Fibroblast of gingiva (primary cell): ENCODE measurements at places on chromosomes 2 and 18.

DNA sequence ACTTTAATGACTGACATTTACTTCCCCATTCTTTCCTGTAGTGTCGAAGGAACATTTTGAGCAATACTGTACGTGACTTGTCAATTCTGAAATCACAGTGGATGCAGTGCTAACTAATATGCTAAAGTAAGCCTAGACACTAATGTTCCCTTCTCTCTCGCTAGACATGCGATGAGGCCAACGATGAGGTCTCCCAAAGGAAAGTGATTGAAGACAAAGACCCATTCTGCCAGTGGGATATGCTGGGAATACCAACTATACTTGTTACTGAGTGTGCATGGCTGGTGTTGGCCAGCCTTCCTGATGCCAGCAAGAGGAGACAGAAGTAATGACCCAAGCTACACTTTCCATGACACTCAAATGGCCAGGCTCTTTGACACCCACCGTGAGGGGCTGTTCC is 2.5 kb upstream of the SERPINE2 start:
- no peak for DNase-seq

GRCh38 chr2:231680992-231681852 is 27.1 kb upstream of the PTMA start:
- peak; percentile 89 for DNase-seq

DNA sequence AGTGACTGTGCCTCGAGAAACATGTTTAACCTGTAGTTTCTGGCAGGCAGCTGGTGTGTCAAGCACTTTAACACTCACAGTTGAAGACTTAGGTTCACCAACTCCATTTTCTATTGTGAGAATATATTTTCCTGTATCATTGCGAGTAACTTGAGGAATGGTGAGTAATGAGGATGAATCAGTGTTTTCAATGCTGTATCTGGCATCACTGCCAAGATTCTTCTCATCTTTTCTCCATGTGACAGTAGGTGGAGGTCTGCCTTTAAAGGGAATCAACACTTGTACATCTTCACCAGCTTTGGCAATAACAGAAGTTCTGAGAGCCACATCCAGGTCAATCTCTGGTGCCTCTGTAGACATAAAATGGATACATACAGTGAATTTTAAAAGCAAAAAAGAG is 72.8 kb downstream of the PLEKHA3 start:
- peak; percentile 75 for DNase-seq

- DNase-seq = peak; percentile 86
These were observed 917.6 kb upstream of the ACVR2A start for GRCh38 chr2:146927080-146927711.

DNA sequence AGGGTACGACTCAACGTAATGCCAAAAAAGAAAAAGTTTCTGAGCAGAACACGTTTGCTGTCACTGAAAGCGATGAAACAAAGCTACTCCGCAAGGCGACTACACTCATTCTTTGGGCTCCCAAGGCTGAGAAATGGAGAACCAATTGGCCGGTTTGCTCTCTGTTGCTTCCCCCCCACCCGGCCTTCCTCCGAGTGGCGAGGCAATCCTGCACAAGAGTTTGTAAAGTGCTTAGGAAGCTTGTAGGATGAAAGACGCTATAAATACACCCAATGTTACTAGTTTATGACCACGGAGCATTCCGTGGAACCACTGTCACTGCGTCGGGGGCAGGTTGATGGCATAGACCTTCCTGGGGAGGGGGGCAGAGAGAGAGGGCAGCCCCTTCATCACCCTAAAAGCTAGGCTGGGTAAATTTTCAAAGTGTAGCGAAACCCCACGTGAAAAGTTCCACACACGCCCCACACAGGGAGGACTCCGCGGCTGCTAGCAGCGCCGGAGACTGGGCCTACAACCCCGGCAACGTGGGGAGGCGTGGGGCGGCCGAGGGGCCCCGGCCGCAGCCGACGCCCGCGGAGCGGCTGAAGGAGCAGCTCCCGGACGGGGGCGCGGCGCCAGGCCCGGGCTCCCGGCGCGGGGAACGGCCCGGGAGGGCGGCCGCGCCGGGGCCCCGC is 915 bp downstream of the CUL3 start:
- DNase-seq = peak; percentile 21

DNA sequence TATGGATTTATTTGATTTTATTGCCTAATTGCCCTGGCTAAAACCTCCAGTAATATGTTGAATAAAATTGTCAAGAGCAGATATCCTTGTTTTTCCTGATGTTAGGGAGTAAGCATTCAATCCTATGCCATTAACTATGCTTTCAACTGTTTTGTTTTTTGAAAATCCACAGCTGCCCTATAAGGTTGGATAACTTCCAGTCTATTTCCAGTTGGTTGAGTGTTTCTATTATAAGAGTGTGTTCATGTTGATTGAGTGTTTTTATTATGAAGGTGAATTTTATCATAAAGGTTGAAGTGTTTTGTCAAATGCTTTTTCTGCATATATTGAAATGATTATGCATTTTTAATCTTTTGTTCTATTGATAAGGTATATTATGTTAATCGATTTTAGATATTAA is 149.9 kb upstream of the SCN7A start:
- DNase-seq = no peak

DNA sequence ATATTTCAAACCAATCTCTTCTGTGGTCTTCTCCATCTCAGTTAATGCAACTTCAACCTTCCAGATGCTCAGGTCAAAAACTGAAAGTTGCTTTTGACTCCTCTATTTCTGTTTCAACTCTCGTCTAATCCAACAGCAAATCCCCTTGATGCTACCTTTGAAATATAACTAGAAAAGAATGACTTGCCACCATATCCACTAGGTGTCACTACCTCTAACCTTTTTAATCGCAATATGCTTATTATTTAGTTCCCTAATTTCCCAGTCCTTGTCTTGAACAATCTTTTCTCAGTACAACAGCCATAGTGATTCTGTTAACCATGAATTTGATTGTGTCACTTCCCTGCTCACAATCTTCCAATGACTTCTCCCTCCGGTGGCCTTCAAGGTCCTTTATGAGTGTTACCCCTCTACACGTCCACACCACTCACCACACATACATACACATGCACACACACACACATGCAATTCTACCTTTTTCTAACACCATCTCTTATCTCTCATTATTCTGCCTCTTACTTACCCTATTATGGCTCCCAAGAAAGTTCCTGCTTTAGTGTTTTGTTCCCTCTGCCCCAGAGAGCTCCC is 245.5 kb upstream of the KCNJ3 start:
- no peak for DNase-seq

DNA sequence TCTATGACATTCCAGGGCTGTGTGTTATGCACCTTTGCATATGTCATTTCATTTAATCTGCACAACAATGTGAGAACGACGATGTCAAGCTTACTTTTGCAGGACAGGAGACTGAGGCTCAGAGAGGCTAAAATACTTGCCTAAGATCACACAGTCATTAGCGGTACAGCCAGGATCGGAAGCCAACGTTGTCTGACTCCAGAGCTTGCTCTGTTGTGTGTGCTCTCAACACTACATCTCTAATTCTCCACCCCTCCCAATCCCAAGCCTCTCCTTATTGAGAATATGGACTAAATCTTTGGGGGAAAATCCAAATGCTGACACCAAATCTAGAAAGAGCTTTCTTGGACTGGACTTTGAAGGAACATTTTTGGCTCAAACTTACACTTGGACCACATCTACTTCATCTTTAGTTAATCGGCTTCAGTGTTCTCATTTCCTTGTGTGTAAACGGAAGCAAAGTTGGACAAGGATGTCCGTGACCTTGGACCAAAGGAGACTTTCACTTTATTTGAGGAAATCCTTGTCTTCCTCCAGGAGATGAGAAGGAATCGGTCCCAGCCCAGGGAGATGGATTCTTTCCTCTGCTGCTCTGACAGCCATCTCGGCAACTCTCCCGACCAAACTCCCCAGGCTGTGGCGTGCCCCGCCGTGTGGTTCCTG is 242.4 kb downstream of the LPIN1 start:
- no peak for DNase-seq

DNA sequence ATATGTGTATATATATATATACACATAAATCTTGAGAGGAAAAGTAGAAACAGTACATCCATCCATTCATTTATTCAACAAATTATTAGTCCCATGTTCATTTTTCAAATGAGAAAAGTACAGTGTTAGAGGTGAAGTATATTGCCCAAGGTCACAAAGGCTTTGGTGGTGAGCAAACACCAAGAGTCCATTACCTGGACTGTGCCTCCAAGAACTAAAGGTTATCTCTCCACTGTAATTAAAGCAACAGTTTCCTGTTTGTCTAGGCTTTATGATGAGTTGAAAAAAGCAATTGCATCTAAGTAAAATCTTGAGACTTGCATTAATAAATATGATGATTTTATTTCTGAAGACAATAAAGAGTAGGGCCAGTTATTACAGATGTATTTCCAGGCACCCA is 44.7 kb upstream of the EPB41L3 start:
- DNase-seq = no peak

GRCh38 chr2:119230219-119231185 is 6.9 kb downstream of the STEAP3 start:
- peak; percentile 78 for DNase-seq

DNA sequence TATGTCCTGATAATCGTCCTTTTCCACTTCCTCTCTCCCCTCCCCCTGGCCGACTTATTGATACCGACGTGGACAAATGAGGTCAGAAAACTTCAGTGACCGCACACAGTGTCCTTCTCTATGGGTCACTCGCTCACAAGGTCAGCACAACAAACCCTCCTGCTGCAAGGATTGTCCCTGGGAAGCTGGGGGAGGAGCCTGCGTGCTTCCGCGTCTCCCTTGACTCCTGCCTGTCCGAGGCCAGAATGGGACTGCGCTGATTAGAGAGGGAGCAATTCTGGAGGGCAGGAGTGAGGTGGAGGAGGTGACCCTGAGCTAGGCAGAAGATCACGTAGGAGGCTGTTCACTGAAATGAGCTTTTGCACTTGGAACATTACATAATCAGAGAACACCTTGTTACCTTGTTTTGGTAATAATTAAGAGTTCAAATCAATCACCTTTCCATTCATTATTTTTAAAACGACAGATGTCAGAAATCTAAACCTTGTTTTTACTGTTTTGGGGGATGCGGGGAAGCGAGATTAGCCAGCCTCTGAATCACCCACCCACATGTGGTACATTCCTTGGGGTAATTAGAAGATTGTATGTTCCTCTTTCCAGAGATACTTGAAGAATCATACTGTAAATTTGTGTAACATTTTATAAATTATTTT is 70.6 kb downstream of the CTAGE1 start:
- peak; percentile 24 for DNase-seq

- DNase-seq = no peak
These were observed 64.5 kb downstream of the SUCLG1 start for GRCh38 chr2:84394628-84395027.

- DNase-seq = no peak
These were observed 177.6 kb downstream of the SUCLG1 start for GRCh38 chr2:84281510-84281909.

GRCh38 chr2:102005989-102006885 is 14.5 kb downstream of the IL1R2 start:
- DNase-seq = peak; percentile 48

DNA sequence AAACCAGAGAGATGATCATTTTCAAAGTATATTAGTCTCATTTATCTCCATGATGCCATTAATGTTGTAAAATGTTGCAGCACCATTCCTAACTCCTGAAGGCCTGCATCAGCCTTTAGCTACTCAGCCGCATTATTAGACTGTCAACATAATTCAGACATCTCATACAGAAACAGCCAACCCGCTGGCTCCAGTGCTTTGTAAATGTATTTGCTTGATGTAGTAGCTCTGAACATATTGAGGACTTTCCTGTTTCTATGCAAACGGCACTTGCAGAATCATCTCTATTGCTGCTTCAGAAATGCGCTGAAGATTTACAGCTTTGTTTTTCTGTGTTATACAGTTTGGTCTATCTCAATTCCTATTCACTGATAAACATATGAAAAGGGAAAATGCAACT is 372.2 kb downstream of the DSEL start:
- no peak for DNase-seq

GRCh38 chr18:72542984-72543356 is 1.2 kb downstream of the CBLN2 start:
- DNase-seq = no peak

GRCh38 chr2:150911766-150912280 is 349.8 kb downstream of the RBM43 start:
- DNase-seq = peak; percentile 95

GRCh38 chr2:127117603-127118002 is 10.6 kb upstream of the BIN1 start:
- no peak for DNase-seq

DNA sequence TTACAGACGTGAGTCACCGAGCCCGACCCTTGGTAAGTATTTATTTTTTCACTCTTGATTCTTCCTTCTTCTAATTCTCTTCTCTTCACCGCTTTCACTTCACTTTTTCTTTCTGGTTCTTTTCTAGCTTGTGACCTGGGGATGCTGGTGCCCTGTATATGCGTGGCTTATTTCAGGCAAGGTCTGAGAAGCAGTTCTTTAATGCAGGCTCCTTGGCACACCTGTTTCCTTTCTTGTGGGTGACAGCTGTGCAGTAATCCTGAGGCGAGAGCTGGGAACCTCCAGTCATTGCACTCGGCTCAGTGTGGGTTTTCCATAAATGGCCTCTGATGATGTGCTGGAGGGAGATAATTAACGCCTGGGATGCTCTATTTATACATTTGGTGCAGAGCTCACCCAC is 193.8 kb downstream of the TSN start:
- DNase-seq = no peak

GRCh38 chr2:215110918-215111317 is 27.5 kb downstream of the ABCA12 start:
- no peak for DNase-seq

DNA sequence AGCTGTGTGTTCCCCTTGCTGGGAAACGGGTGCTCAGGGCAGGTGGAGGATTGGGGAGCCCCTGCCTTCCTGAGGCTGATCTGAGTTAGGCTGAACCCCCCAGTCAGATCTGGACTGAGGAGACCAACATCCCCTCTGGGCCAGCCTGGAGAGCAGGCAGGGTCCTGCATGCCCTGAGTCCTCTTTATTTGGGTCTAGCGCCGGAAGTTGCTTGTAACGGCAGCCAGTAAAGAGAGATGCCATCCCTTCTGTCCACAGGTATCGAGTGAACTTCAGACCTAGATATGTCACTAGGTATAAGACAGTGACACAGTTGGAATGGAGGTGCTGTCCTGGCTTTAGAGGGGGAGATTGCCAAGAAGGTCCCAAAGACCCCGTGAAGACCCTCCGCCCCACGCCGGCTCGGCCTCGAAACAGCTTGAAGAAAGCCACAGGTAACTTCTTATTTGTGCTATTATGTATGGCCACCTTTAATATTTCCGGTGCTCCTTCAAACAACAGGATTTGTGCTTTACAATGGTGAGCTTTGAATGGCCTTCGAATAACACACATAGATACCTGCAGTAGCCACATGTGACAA is 38.0 kb downstream of the EMILIN2 start:
- no peak for DNase-seq

- no peak for DNase-seq
These were observed 291.2 kb upstream of the DDX18 start for GRCh38 chr2:117523267-117523666.

- DNase-seq = no peak
These were observed 48.3 kb downstream of the GLI2 start for GRCh38 chr2:120783969-120784372.

- DNase-seq = peak; percentile 4
These were observed 288.2 kb downstream of the IKZF2 start for GRCh38 chr2:212863185-212863588.
